ENCODE measurements at places on chromosomes 5 and 9.

GRCh38 chr5:104533498-104533897 is 970.9 kb upstream of the NUDT12 start:
- H3K27me3 ChIP-seq, result no peaks in the 10 kb centered on the region
- H3K4me1 ChIP-seq, result no peaks in the 10 kb centered on the region
- H3K36me3 ChIP-seq, result no peaks in the 10 kb centered on the region
- H3K4me3 ChIP-seq, result no peak overlapping the region

DNA sequence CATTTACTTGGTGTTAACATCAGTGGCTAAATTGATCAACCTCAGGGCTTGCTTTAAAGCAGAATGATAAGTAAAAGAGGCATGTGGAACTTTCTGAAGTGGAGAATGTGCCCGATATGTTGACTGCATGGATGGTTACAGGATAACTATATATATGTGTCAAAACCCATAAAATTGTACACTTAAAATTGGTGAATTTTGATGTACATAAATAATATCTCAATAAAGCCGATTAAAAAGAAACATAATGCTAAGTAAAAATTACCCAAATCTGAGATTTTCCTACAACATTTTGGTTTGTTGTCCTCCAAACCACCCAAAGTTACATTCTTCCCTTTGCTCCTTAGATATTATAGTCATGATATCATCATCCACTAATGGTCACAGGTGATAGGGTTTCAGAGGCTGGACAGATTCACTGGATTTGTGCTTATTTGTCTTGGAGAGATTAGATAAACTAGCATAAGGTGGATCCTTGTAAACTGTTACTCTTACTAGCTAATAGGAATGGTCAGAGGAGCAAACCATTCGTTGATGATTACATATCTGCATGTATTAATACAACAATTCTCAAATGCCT is 119.7 kb upstream of the RPS23 start:
- peaks cover 1% of the 10 kb centered on the region for H3K27me3 ChIP-seq
- no peak overlapping the region for H3K27ac ChIP-seq
- no peaks in the 10 kb centered on the region for H3K4me1 ChIP-seq
- no peak for DNase-seq

GRCh38 chr5:32852976-32853375 is 141.9 kb downstream of the NPR3 start:
- H3K27ac ChIP-seq, result no peak overlapping the region
- H3K36me3 ChIP-seq, result no peaks in the 10 kb centered on the region
- DNase-seq, result no peak
- no peak overlapping the region for H3K4me3 ChIP-seq

DNA sequence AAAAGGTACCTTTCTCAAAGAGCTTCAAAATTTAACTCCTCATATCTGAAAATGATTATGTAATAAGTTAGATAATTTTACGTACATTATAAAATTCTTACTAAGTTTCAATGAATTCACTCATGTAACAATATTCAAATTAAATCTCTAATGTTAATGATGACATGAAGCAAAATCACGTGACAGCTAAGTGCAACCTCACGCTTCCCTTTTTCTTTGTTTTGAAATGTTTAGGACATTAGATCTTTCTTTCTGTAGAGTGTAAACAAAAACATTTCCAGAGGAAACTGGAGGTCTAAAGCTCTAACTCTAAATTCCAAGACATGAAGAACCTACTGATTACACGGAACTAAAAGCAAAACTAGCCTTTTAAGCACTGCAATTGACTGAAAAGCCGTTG is 227.3 kb upstream of the TBCA start:
- H3K4me3 ChIP-seq, result no peak overlapping the region
- DNase-seq, result no peak
- no peaks in the 10 kb centered on the region for H3K27me3 ChIP-seq
- no peaks in the 10 kb centered on the region for H3K4me1 ChIP-seq

GRCh38 chr5:72511366-72511765 is 4.2 kb upstream of the ZNF366 start:
- H3K4me1 ChIP-seq, result no peaks in the 10 kb centered on the region
- peaks cover 12% of the 10 kb centered on the region for H3K27me3 ChIP-seq
- no peak overlapping the region for H3K27ac ChIP-seq
- H3K4me3 ChIP-seq, result no peak overlapping the region
- no peaks in the 10 kb centered on the region for H3K36me3 ChIP-seq

- DNase-seq, result peak; percentile 88
- no peaks in the 10 kb centered on the region for H3K27me3 ChIP-seq
- H3K36me3 ChIP-seq, result peaks cover 9% of the 10 kb centered on the region
- peaks cover 35% of the 10 kb centered on the region for H3K4me1 ChIP-seq
- peak within 1 kb of the TSS; percentile 100 for H3K27ac ChIP-seq
- H3K4me3 ChIP-seq, result peak within 1 kb of the TSS; percentile 96
These were observed at the start of gene CAAP1 for GRCh38 chr9:26892251-26893029. TSS of gene CAAP1 (minus strand) at chr9:26892802. CDS start at chr9:26892715, 87 bp downstream.

GRCh38 chr9:116763770-116764169 is 76.7 kb downstream of the TRIM32 start:
- H3K4me1 ChIP-seq, result no peaks in the 10 kb centered on the region
- no peaks in the 10 kb centered on the region for H3K27me3 ChIP-seq
- H3K27ac ChIP-seq, result no peak overlapping the region
- no peak overlapping the region for H3K4me3 ChIP-seq
- no peaks in the 10 kb centered on the region for H3K36me3 ChIP-seq

GRCh38 chr5:160742446-160742845 is 109.6 kb downstream of the ATP10B start:
- H3K27ac ChIP-seq, result no peak overlapping the region
- no peak for DNase-seq
- H3K36me3 ChIP-seq, result no peaks in the 10 kb centered on the region
- peaks cover 2% of the 10 kb centered on the region for H3K27me3 ChIP-seq
- H3K4me1 ChIP-seq, result no peaks in the 10 kb centered on the region
- H3K4me3 ChIP-seq, result no peak overlapping the region

GRCh38 chr5:32029261-32029660 is 144.9 kb downstream of the GOLPH3 start:
- H3K27ac ChIP-seq, result no peak overlapping the region
- peaks cover 2% of the 10 kb centered on the region for H3K27me3 ChIP-seq
- peaks cover 13% of the 10 kb centered on the region for H3K4me1 ChIP-seq

DNA sequence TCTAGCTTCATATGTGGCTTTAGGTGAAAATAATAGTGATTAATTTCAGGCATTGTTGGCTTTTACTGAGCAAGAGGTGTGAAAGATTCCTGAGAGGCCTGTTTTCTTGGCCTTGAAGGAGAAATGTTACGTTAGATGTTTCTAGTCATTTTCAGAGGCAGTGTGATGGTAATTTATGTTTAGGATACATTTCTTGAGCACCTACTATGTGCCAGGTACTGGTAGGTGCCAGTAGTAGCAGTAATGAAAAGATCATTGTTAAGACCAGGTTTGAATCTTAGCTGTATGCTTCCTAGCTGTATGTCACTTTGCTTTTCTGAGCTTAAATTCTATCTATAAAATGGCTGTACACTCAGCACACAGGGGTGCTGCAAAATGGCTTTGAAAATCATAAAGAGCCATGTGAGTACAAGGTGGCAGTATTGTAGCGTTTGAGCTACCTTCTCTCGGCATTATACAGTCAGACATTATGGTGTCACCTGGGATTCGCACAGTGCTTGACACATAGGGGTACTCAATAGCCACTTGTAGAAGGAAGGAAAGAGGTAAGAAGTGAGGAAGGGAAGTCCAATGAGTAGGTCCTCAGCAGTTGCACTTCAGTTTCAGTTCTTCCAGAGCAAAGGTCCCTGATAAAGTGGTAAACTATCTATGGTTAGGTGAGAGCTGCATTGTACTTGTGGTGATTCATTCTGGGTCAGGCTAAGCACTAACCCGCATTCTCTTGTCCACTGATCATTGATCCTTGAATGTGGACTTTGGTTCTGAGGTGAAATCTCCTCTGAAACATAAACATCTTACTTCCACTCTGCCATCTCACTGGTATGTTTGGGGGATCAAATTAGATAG is 166.5 kb upstream of the NR3C1 start:
- no peak for DNase-seq
- no peaks in the 10 kb centered on the region for H3K27me3 ChIP-seq
- no peak overlapping the region for H3K4me3 ChIP-seq
- H3K36me3 ChIP-seq, result no peaks in the 10 kb centered on the region
- peaks cover 3% of the 10 kb centered on the region for H3K4me1 ChIP-seq
- no peak overlapping the region for H3K27ac ChIP-seq

GRCh38 chr9:124206391-124206790 is 51.4 kb upstream of the NEK6 start:
- peak overlapping the region; percentile 37 for H3K27ac ChIP-seq
- H3K4me3 ChIP-seq, result no peak overlapping the region
- H3K27me3 ChIP-seq, result no peaks in the 10 kb centered on the region
- DNase-seq, result no peak

GRCh38 chr5:73160239-73160671 is 12.7 kb upstream of the TMEM174 start:
- peaks cover 24% of the 10 kb centered on the region for H3K4me1 ChIP-seq
- no peak overlapping the region for H3K4me3 ChIP-seq
- DNase-seq, result peak; percentile 38
- H3K36me3 ChIP-seq, result no peaks in the 10 kb centered on the region
- peak overlapping the region; percentile 64 for H3K27ac ChIP-seq

DNA sequence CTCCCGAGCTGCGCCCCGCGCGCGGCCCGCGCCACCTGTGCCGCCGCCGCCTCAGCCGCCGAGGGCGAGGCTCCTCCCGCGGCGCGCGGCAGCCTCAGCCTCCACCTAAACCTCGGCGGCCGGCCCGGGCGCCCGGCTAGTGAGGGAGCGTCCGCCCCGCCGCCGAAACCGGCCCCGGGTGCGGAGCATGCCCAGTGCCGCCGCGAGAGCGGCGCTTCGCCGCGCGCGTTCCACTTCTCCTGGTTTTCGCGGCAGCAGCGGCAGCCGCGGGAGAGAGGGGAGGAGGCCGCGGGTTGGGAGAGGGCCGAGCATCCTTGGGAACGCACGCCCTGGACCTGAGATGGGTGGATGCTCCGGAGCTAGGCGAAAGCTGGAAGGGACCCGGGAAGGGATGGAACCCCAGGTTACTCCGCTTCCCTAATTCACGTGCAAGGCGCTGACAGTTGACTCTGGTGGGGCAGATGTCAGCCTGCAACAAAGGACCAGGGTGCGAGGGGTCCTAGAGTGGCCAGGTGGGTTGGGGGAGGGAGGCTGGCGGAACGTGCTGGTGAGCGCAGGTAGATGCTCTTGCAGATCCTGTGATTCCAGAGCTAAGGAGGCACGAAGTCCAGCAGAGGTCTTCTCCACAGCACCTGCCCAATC is at the start of gene CTNND2:
TSS of gene CTNND2 (minus strand) at position 182 of the 642 bp plus-strand sequence. CDS start 593 bp downstream, outside the sequence.
- H3K27me3 ChIP-seq, result peaks cover 30% of the 10 kb centered on the region
- no peak within 1 kb of the TSS for H3K27ac ChIP-seq
- H3K36me3 ChIP-seq, result no peaks in the 10 kb centered on the region
- H3K4me3 ChIP-seq, result no peak within 1 kb of the TSS
- H3K4me1 ChIP-seq, result no peaks in the 10 kb centered on the region
- DNase-seq, result no peak

DNA sequence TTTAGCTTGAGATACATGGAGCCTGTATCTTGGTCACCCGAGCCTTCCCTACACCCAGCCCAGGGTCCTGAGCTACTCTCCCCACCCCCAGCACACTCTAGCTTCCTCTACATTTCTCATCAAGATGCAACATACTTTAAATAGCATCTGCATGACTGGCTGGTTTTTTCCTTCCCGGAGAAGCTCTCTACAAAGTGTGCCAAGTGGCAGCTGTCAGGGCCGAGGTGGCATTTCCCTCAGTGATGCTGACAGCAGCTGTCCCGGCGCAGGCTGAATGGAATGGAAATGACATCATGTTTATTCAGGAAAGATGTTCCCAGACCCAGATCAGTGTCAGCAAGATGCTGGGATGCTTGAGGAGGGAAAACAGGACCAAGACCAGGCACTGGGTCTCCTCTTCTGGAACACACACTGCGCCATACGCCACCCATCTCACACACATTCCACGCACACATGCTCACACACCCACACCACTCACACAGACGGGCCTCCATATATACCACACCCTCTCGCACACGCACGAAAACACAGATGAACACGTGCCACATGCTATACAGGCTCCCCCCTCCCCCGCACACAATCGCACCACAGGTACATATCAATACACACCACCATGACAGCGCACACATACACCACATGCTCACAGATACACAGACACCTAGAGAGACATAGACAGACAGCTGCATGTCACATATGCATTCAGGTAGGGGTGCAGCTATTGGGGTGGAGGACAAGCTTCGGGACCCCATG is 67.8 kb downstream of the LHX2 start:
- H3K4me3 ChIP-seq, result no peak overlapping the region
- H3K27ac ChIP-seq, result no peak overlapping the region
- no peaks in the 10 kb centered on the region for H3K4me1 ChIP-seq

DNA sequence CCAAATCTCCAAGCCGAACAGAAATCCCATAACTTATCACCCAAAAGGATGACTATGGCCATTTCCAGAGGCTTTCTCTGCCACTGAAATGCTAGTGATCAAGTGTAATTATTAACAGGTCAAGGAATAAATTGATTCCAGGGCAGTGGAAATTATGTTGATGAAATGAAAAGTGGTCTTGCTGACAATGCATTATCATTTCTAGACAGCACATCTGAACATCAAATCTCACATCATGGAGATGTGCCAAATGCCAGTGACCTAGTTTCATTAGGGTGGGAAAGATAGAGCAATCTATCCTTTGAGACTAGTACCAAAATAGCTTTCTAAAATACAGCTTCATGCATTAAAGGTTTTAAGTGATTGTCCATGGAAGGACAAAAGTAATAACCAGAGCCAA is 86.1 kb downstream of the AUH start:
- H3K36me3 ChIP-seq, result peaks cover 18% of the 10 kb centered on the region
- no peak overlapping the region for H3K4me3 ChIP-seq
- H3K4me1 ChIP-seq, result peaks cover 23% of the 10 kb centered on the region
- no peak overlapping the region for H3K27ac ChIP-seq

GRCh38 chr5:82885627-82886389 is 191.4 kb downstream of the TMEM167A start:
- H3K4me1 ChIP-seq, result peaks cover 34% of the 10 kb centered on the region
- no peak for DNase-seq
- no peak overlapping the region for H3K27ac ChIP-seq
- no peaks in the 10 kb centered on the region for H3K27me3 ChIP-seq
- no peak overlapping the region for H3K4me3 ChIP-seq

DNA sequence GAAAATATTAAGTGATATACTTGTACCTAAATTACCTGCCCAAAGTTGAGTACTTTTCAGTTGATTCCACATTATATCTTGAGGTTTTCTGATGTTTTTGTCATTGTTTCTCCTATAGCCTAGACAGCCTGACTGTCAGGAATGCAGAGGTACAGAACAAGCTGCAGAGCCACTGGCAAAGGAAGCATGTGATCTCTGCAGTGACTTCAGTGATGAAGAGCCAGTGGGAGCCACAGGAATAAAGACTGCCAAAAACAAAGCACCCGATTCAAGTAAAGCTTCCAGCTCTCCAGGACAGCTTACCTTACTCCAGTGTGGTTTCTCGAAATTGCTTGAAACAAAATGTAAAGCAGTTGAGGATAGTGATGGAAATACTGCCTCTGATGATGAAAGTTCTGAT is 96.3 kb downstream of the ERCC6L2 start:
- DNase-seq, result no peak
- H3K36me3 ChIP-seq, result peaks cover 46% of the 10 kb centered on the region
- no peaks in the 10 kb centered on the region for H3K27me3 ChIP-seq
- no peak overlapping the region for H3K27ac ChIP-seq
- peaks cover 16% of the 10 kb centered on the region for H3K4me1 ChIP-seq

GRCh38 chr5:11261241-11261640 is 500.2 kb upstream of the DAP start:
- no peaks in the 10 kb centered on the region for H3K27me3 ChIP-seq
- H3K4me1 ChIP-seq, result no peaks in the 10 kb centered on the region
- H3K27ac ChIP-seq, result no peak overlapping the region
- H3K4me3 ChIP-seq, result no peak overlapping the region

All from activated T-helper 1 cell treated with anti-CD3 and anti-CD28 coated beads, Interleukin-12 subunit alpha, Interleukin-12 subunit beta, Interleukin-2, Interleukin-4 antibody, amounts not matched to agents 30 ng/mL and 10 ng/mL and 1 ng/mL, durations not matched to agents 14 hours and 24 hours and 36 hours (primary cell).